Stimulated activated CD8-positive, alpha-beta memory T cell treated with anti-CD3 and anti-CD28 coated beads, Interleukin-15, amount 100 ng/mL, for 48 hours (primary cell): ENCODE measurements at places on chromosomes 3 and 15.

DNA sequence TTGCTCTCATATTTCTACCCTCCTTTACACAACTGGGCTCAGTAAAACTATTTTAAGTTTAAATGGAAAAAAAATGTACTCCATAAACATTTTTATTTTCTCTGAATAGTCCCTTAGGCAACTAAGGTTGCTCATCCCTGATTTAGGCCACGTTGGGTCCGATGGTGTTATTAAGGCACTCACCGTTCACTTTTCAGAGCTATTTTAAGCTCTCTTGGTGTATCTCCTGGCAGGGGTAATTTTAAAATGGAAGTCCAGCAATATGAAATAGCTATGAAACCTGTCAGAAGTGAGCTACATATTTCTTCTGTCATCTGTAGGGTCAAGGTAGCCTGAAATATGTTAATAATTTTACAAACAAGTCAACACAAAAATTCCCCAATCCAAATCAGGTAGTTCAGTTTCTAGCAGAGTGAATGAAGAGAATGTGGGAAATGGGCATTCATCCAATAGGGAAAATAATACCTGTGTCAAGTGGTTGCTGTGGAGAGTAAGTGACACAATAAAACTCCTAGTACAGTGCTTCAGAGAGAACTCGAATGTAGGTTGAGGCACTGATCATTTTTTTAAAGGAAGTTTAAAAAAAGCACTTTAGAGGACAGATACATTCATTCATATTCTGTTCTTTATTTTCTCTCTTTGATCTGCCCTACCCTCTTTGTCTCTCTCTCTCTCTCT is 209.3 kb upstream of the FEZF2 start:
- DNase-seq, result no peak

- no peak for DNase-seq
Measured at GRCh38 chr3:34178415-34178814, 380.0 kb downstream of the PDCD6IP start.

- DNase-seq, result no peak
Measured at GRCh38 chr15:57432141-57432741, 55.9 kb downstream of the CGNL1 start.

DNA sequence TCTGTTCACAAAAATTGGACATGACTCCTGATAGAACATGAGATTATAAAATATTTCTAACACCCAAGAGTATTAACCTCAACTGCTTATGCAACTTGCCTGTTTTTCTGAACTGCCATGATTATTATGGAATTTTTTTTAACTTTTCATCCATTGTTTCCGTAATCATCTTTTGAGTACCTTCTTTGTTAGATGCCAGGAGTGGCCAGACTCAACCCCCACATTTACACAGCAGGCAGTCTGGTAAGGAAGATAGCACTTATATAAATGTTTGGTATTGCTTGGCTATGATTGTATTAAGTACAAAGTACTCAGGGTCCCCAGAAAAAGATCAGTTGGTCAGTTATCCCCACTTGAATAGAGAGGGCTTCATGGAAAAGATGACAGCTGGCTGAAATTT is 74.3 kb downstream of the CRYBG3 start:
- no peak for DNase-seq

GRCh38 chr15:31031471-31032067 is 40.1 kb upstream of the MTMR10 start:
- DNase-seq, result no peak

GRCh38 chr3:179068779-179069530 is 2.7 kb downstream of the ZMAT3 start:
- DNase-seq, result no peak

- no peak for DNase-seq
Measured at GRCh38 chr3:33834096-33834453, 35.6 kb downstream of the PDCD6IP start.

GRCh38 chr3:36744763-36745162 is 19.6 kb downstream of the DCLK3 start:
- DNase-seq, result no peak

DNA sequence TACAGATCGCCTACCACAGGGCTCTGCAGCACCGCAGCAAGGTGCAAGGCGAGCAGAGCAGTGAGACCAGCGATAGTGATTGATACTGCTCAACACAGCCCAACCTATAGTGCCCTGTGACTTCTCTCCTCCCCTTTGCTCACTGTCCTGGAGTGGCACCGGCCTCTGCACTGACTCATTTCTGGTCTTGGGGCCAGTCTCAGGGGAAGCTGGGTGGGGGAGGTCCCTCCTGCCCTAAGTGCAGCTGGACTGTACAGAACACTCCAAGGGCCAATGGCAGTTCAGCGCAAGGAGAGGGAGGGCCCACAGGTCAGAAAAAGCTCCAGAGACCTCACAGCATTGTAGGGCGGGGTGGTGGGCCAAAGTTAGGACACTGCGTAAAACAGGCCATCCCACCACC is 2.5 kb upstream of the OGG1 start:
- DNase-seq, result no peak

GRCh38 chr3:186870421-186871201 is 28.1 kb downstream of the ADIPOQ start:
- DNase-seq, result no peak

DNA sequence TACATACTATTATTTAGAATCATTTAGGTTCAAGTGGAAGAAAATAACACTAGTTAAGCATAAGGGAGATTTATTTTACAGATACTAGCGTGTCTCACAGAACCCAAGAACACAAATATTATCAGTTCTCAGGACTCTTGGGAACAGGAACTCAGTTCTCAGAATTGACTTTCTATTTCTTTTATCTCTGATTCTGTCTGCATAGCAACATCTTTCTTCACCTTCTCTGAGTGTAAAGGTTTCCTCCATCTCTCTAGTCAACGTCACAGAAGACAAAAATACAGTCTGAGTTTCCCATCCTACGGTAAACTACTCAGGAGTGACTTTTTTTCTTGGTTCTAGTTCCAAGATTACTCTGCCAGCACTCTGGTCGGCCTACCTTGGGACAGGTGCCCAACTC is 220.0 kb downstream of the SV2B start:
- DNase-seq, result no peak

GRCh38 chr3:79253704-79254103 is 514.1 kb downstream of the ROBO1 start:
- DNase-seq, result no peak

DNA sequence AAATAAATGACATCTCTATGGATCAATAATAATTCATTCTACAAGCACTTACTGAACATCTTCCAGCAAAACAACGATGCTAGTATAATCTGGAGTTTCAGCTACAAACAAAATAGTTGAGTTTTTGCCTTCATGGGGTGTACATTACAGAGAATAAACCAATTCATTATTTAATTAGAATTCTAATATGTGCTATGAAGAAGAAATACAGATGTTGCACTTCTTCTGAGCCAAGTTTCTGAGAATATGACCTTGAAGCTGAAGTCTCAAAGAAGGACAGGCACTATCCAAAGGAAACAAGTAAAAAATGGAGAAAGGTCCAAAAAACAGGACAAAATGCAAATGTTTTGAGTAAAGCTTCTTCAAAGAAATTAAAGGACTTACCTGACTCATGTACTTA is 94.2 kb downstream of the SENP7 start:
- DNase-seq, result no peak

DNA sequence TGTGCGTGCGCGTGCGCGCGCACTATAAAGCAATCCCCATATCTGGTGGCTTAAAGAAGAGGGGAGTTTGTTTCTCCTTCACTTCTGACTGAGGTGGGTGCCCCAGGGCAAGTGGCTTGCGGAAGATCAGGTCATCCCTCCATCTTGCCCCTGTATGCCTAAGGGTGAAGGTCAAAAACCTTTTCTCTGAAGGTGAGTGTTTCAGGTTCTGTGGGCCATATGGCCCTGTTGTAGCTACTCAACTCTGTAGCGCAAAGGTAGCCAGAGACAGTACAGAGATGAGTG is 5.5 kb downstream of the ABTB1 start:
- no peak for DNase-seq

- no peak for DNase-seq
Measured at GRCh38 chr3:46994801-46995731, 15.6 kb downstream of the NBEAL2 start.

- no peak for DNase-seq
Measured at GRCh38 chr3:8464668-8465067, 37.0 kb upstream of the LMCD1 start.

- DNase-seq, result no peak
Measured at GRCh38 chr3:139201446-139202225, 142.2 kb upstream of the MRPS22 start.

DNA sequence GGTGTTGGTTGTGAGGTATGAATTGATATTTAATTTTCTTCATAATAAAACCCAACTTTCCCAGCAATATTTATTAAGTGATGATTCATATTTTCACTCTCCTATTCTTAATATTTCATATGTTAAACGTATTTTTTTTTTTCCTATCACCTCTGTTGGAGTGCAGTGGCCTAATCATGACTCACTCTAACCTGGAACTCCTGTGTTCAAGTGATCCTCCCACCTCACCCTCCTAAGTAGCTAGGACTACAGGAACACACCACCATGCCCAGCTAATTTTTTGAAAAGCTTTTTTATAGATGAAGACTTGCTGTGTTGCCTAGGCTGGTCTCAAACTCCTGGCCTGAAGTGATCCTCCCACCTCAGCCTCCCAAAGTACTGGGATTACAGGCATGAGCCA is 8.6 kb downstream of the PARP15 start:
- no peak for DNase-seq

- DNase-seq, result no peak
Measured at GRCh38 chr3:124634210-124635168, 95.8 kb upstream of the UMPS start.

DNA sequence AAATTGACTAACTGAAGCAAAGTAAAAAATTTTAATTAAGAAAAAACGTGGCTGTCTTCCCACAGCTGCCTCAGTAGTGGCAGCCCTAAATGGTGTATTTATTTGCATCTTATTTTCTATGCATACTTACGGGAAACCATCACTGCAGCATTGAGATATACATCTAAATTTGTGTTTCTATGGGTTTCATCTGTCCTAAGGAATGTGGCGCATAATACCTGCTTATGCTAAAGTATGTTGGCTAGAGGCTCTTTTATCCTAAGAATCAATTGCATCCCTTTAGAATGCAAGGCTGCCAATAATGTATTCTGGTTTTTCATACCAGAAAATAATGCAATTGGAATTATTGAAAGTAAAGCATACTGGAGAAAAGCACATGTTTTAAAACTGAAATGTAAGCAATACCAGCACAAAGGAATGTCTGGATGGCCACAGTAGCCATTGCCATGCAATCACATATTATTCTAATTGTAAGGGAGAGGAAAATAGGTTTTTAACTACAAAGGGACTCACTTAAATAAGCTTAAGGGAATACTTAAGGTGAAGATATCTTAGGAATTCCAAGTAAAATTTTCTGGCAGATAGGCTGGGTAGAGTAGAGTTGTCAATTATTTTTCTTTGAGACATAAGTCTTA is 834.5 kb upstream of the NECTIN3 start:
- DNase-seq, result no peak

DNA sequence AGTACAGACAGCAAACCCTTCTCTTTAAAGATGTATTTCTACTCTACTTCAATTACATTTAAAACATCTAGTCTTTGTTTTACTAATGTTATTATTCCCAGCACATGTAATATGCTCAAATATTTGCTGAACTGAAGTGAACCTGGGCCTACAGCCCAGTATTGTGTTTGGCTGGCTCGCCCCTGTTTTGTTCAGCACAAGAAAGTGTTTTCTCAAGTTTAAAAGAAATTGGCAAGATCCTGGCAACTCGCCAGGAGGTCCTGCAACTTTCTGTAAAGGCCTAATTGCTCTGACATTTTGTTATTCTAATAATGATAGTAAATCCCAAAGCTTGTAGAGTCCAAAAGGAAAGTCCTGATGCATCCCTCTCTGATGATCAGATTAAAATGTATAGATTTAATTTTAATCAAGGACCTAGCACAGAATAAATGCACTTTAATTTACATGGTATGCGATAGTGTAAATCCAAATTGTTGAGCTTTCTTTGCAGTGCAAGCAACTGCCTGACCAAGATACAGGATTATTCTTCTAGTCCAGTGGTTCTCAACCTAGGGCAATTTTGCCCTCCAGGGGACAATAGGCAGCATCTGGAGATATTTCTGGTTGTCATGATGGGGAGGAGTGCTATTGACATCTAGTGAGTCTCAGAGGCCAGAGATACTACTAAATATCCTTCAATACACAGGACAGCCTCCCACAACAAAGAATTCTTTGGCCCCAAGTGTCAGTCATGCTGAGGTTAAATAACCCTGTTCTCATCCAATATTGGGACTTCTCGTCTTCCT is 35.7 kb upstream of the TMOD3 start:
- DNase-seq, result no peak

GRCh38 chr3:53132347-53132746 is 2.1 kb upstream of the RFT1 start:
- DNase-seq, result no peak

GRCh38 chr3:9678493-9678892 is 25.1 kb upstream of the CPNE9 start:
- DNase-seq, result no peak

DNA sequence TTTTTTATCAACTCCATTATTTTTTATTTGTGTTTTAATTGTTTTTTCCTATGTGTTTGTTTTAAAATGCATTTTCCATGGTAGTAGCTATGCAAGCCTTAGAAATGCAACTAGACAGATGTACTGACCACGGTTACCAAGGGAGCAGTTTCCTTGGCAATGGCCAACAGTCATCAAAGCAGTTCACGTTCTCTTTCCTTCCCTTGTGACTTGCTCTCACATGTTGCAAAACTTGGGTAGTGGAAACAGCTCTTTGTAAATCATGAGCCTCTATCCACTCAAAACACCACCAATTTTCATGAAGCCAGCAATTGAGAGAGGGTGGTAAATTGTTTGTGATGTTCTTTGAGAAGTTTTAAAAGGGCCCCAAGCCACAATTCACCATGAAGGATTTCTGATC is 499.4 kb upstream of the MDFIC2 start:
- no peak for DNase-seq

- no peak for DNase-seq
Measured at GRCh38 chr3:188148318-188148717, 5.6 kb upstream of the LPP start.

- no peak for DNase-seq
Measured at GRCh38 chr15:95298729-95299128, 1031.8 kb upstream of the NR2F2 start.

GRCh38 chr3:40979962-40980361 is 219.3 kb upstream of the CTNNB1 start:
- DNase-seq, result no peak

GRCh38 chr15:77311618-77312398 is 108.1 kb downstream of the PEAK1 start:
- DNase-seq, result no peak

GRCh38 chr3:191531434-191531972 is 70.5 kb downstream of the PYDC2 start:
- DNase-seq, result no peak
